Cortex of kidney (tissue), 1 donor: ENCODE measurements at places on chromosomes 5 and 9.

DNA sequence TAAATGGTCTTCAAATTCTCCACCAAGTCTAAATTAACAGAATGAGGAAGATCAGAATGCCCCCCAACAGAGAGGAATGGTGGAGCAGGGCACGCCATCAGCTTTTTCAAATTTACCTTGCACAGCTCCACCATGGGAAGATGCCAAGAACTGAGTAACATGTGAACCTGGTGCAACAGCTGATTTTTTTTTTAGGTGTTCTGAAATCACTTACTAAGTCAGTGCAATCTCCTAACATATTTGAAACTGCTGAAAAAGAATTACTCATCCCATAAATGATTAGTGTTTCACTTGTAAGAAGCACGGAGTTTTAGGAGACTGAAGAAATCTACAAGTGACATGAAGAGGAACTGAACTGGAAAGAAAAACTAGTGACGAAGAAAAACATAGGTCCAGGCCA, 5.1 kb downstream of the TMEM245 start:
- DNase-seq = no peak

GRCh38 chr5:169650701-169651331, 13.7 kb downstream of the DOCK2 start:
- DNase-seq = no peak

DNA sequence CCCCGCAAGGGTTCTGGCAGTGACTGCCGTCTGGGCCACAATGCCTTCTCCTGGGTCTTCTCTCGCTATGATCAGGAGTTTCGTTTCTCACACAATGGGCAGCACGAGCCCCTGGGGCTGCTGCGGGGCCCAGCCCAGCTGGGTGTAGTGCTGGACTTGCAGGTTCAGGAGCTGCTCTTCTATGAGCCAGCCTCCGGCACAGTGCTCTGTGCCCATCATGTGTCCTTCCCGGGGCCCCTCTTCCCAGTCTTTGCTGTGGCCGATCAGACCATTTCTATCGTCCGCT, 7.0 kb downstream of the HDHD3 start:
- no peak for DNase-seq

- no peak for DNase-seq
Measured at GRCh38 chr5:53167836-53168235, 58.3 kb upstream of the MOCS2 start.

DNA sequence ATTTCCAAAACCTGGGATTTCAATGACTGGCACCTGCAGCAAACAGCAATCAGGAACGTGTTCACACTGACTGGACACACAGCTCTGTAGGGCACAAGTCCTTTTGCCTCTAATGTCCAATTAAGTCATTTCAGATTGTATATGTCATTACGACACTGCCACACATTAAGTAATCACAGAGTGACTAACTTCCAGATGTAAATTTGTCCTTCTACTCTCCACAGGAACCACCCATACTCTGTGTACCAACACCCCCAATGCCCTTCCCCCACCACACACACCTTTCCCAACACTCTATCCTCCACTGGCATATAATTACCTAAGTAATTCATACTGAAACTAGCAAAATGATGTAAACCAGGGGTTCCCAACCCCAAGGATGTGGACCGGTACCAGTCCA, 30.5 kb downstream of the LARS1 start:
- DNase-seq = no peak

DNA sequence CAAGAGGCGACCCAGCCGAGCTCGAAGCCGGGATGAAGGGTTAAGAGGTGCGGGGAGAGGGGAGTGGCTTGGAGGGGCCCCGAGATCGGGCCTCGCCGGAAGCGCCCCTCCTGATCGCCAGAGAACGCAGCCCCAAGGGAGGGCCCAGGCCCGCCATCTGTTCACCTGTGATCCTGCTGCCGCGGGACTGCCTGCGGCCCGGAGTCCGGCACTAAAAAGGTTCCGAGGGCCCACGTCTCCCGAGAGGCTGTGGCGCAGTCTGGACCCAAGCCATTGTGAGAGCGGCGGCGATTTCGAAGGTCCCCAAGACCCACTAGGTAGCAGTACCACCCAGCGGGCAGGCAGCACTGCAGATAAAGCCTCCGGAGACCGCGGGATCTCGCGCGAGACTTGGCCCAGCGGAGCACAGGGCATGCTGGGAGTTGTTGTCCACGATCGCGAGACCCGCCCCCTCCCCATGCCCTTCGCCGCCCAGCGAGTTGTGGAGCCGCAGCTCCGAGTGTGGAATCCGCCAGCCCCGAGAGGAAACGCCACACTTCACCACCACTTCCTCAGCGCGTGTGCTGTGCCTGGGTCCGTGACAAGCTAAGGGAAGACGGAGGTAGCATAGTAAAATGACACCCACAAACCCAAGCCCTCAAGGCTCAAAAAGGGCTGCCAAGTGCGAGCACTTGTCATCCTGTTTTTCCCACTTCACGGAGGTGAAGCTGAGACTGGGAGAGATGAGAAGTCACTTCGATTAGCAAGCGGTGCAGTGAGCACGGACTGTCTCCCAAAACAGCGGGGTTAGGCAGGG, at the start of gene KIAA1191:
KIAA1191 (minus strand) TSS at position 328 of the 796 bp plus-strand sequence. CDS start 2,256 bp downstream, outside the sequence.
- DNase-seq = no peak
